ENCODE measurements at places on chromosomes 2 and 18.

GRCh38 chr18:68456985-68457384, 257.9 kb downstream of the TMX3 start:
- no peak for DNase-seq

DNA sequence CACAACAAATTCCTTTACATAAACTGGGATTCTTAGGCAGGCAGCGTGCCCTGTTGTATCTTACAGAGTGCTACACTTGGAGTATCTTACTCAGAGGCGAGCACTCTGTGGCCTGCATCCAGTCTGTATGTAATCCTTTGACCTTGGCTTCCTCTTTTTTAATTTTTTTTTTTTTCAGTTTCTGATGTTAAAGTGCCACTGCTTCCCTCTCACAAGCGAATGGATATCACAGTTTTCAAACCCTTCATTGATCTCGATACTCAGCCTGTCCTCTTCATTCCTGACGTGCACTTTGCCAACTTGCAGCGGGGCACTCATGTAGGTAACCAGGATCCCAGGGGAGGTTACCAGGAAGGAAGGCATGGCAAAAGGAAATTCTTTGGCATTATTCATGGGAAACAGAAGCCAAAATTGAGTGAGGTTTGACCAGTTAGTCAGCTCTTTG, 40.4 kb downstream of the GRHL1 start:
- no peak for DNase-seq

DNA sequence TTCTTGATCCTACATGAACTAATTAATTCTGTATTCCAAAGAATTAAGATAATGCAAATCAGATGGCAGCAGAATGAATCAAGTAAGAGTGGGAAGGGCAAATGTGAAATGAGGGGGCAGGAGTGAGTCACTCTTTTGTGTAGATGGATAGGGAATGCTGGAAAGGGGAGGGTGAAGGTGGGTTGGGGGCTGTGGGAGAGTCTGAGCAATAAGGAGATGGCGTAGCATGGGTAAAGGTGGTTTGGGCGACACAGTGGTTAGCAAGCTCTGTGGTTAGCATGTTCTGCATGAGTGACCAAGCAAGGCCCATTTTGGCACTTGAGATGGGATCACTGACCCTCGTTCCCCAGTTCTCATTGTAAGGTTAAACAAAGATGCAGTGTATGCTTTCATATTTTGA, 20.4 kb downstream of the GPD2 start:
- DNase-seq: no peak

DNA sequence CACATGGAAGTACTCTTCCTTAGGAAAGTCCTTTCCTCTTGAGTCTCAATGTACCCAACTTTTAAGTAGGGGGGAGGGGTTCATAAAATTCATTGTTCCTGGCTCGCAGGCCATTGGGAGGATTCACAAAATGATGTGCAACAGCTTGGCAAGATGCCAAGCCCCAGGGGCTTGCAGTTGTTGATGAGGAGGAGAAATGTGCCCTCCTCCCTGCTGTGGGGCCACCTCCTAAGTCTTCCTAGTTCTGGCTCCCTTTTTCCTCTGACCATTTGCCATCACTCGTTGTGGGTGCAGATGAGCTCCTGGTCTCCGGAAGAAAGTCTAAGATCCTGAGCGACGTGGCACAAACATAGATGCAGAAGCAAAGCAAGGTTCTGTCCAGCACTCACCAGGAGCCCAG, 435.4 kb downstream of the EIPR1 start:
- no peak for DNase-seq

- no peak for DNase-seq
These were observed 214.2 kb upstream of the ACVR2A start for GRCh38 chr2:147630585-147630984.

DNA sequence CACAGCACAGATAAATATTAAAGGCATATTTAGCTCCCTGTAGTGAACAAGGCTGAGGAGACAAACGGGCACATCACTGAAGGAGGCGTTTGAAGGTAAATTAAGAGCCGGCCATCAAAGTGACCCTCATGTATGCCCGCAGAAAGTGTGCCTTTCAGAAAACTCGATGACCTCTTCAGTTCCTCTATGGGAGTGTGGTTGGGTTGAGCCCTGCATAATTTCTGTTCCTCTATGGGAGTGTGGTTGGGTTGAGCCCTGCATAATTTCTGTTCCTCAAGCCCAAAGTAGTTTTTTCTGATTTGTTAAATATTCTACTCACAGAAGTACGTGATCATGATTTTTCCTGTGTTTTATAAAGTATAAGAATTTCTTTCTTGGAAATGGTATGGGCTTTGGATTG, 568.5 kb downstream of the TSN start:
- no peak for DNase-seq

GRCh38 chr18:42339372-42339771, 384.3 kb downstream of the PIK3C3 start:
- no peak for DNase-seq

- DNase-seq: no peak
These were observed 34.3 kb downstream of the CIB4 start for GRCh38 chr2:26606847-26607190.

DNA sequence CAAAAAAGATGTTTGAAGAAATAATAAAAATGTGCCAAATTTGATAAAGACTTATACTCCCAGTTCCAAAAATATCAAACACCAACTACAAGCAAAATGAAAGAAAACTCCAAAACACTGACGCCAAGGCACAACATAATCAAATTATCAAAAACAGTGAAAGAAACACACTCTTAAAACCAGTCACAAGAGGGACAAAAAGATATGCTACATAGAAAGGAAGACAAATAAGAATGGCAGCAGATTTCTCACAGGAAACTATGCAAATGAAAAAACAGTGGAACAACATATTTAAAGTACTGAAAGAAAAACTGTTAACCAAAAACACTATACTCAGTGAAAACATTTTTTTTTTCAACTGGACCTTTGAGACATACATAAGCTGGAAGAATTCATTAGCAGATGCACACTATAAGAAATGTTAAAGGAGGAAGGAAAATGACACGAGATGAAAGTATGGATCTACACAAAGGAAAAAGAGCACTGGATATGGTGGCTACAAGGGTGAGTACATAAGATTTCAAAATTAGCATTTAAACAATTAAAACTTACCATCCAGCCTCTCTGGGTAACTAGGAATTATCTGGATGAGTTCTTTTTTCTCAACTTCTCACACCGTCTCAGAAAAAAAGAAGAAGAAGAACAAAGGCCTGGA, 94.0 kb upstream of the ACVR1C start:
- no peak for DNase-seq

DNA sequence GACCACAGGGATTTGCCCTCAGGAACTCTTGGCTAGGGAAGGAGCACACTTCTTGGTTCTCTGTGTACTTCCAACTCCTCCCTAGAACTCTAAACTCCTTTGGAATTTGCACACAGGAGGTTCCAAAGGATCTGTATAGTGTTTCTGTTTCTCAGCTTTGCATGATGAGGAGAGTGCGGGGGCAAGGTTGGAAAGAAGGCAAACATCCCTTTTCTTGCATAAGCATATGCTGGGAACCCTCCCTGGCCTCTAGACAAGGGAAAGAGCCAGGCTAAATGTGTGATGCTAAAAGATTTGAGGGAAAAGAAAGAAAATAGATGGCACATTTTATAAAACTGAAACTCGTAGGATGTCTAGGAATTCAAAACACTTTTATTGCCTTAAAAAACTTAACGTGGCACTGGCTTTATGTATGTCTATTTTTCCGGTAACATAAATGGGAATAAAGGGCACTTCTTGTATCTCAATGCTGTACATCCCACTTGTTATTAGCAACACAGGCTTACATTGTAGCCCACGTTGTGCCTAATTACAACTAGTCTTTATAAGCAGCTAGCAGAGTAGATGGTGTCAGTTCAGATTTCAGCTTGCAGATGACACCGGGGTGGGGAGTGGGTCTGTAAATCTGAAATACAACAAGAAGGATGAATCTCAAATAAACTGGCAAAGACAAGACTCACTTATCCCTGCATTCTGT, 165.8 kb downstream of the GPD2 start:
- DNase-seq: no peak

GRCh38 chr2:152466041-152466440, 131.1 kb downstream of the FMNL2 start:
- DNase-seq: no peak

DNA sequence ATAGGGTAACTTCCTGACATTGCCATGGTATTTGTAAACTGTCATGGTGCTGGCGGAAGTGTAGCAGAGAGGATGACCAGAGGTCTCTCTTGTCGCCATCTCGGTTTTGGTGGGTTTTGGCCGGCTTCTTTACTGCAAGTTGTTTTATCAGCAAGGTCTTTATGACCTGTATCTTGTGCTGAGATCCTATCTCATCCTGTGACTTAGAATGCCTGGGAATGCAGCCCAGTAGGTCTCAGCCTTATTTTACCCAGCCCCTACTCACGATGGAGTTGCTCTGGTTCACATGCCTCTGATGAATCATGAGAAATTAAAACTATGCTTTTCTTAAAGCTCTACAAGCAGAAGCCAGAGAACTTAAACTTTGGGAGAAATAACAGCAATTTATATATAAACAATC, 12.7 kb upstream of the NFU1 start:
- no peak for DNase-seq

DNA sequence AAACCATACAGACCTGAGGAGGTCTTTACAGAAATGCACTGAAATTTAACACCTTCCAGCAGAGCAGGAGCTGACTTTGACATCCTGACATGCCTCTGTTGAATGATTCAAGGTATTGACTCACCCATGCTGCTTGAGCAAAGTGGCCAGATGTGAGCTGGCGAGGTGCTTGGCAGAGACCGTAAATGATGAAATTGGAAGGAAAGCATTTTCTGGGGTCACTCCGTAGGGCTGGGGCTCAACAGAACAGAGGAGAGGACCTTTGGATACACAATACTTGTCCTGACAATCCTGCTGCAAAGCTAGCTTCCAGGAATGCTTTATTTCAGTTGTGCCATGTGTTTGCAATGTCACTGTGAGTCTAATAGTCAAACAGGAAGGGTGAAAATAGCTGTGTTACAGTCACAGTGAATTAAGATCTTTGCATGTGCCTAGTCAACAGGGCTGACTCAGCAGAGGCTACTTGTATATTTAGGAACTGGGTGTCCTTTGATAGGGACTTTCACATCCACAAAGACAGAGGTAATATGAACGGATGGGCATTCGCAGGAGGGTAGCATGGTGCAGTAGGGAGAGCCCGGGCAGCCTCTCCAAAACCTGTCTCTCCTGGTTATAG, 31.6 kb upstream of the NCK2 start:
- DNase-seq: no peak

DNA sequence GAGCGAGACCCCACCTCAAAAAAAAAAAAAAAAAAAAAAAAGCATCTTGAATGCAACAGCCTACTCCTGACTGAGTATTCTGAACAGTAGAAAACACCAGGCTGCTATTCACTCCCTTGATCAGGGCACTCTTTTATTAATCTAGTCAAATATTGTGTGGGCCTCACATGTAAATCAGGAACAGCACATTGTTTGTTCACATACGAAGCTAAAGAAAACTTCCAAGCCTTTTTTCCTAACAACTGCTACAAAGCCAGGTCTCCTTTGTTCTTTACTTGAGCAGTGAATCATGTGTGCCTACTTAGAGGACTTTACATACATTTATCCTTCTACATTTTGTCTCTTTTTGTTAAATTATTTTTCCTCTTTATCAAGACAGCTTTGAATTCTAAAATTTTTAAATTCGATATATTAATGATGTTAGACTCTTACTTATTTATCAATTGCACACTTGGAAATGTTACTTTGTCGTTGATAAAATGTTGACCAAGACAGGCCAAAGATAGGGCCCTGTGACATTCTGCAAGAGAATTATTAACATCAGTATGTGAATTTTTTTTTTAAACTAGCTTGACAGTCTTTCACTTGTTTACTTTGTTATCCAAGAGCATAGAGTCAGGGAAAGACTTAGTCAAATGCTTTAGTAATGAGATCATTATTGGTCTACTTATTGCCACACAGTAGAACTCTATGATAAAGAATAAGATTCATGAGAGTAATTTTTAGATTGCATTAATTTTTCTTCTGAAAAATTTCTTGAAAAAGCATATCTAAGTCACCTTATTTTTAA, 13.2 kb downstream of the SPATS2L start:
- no peak for DNase-seq

GRCh38 chr18:3592864-3593263, 142.9 kb downstream of the TGIF1 start:
- no peak for DNase-seq

GRCh38 chr2:10316336-10316735, 13.6 kb downstream of the HPCAL1 start:
- DNase-seq: no peak

DNA sequence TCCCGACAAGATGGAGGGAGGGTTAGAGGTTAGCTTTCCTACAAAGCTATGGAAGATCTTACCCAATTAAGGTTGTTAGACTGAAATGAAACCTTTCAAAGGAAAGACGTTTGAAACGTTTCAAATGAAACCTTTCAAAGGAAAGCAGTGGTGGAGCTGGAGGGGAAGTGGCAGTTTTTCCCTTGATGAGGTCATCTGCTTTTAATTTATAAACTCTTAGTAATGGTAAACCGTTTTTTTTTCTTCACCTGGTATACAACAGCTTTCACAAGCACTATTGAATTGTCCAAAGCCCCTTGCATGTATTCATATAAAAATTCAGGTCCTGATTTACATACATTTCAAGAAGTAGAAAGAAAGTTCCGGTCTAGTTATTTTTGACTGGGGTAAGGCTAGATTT, 7.4 kb downstream of the PMAIP1 start:
- DNase-seq: no peak

DNA sequence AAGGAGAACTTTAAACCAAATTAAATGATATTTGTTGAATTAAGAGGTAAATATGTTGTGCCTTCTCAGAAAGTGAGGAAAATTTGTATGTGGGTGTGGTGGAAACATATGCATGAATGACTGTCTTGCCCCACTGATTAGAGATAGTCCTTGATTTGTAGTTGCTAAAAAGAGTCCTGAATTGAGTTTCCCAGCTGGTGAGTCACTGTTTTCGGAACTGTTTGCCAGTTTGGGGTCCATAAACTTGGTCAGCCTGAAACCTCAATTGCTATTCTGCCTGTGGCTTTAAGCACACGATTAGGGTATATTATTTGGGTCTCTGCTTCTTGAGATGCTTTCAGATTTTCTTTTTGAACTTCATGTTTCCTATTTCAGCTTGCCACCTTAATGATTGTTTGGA, 53.3 kb downstream of the PIKFYVE start:
- DNase-seq: no peak

DNA sequence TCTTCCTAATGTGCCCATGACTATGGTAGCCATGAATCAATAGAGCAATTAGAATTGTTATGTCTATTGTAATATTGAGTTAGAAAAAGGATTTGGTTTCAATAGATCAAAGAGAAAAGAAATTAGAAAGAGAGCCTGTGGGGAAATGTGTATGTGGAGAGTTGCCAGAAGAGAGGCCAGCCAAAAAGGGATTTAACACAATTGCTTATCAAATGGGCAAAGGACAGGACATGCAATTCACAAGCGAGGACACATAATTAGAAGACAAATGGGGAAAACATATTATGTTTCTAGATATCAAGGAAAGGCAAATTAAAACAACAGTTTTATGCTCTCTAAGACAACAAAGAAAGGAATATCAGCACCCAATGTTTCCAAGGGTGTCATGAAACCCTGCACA, 403.2 kb upstream of the KLHL29 start:
- no peak for DNase-seq

Data from activated CD4-positive, alpha-beta T cell treated with anti-CD3 and anti-CD28 coated beads for 24 hours (primary cell).